Brain (organoid and tissue), 16 donors: ENCODE measurements at places on chromosomes 1 and 21.

- DNase-seq = peak; percentile 92
Observed at GRCh38 chr1:231866392-231867331, 240.1 kb downstream of the DISC1 start.

- no peak for DNase-seq
Observed at GRCh38 chr1:90902672-90903071, 119.2 kb downstream of the ZNF644 start.

DNA sequence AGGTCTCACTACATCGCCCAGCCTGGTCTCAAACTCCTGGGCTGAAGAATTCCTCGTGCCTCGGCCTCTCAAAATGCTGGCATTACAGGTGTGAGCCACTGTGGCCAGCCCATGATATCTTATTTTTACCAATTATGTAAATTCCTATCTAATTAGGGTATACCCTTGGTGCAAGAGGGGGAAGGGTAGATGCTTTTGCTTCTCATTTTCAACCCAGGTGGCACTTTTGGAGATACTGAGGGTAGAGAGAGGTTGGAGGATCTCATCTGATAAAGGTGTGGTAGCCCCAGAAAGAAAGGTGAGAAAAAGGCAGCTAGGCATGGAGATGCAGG lies 17.4 kb downstream of the ENSA start:
- DNase-seq = no peak

DNA sequence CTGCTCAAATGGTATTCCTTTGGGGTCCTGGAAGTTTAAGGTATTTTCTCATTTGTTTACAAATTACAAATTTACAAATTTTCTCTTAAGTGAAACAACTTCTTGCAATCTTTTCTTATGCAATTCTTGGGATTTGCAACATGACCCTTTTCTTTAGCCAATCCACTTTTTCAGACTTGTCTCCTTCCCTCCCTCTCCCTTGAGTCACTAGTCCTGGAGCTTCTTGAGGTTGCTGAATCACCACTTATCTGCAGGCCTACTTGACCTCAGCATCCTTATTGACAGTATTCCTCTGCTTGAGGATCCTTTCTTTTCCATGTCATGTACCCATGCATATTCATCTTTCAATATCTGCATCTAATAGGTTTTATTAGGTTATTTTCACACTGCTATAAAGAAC lies 302.8 kb upstream of the ADAMTS5 start:
- DNase-seq = no peak

DNA sequence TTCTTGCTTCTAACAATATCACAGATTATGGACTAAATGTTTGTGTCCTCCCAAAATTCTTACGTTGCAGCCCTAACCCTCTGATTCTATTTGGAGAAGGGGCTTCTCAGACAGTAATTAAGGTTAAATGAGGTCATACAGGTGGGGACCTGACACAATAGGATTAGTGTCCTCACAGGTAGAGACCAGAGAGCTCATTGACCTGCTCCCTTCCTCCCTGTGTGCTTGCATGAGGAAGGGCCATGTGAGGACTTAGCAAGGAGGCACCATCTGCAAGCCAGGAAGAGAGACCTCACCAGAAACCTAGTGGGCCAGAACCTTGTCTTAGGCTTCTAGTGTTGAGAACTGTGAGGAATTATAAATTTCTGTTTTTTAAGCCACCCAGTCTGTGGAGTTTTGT lies 322.6 kb downstream of the SMYD3 start:
- DNase-seq = no peak

DNA sequence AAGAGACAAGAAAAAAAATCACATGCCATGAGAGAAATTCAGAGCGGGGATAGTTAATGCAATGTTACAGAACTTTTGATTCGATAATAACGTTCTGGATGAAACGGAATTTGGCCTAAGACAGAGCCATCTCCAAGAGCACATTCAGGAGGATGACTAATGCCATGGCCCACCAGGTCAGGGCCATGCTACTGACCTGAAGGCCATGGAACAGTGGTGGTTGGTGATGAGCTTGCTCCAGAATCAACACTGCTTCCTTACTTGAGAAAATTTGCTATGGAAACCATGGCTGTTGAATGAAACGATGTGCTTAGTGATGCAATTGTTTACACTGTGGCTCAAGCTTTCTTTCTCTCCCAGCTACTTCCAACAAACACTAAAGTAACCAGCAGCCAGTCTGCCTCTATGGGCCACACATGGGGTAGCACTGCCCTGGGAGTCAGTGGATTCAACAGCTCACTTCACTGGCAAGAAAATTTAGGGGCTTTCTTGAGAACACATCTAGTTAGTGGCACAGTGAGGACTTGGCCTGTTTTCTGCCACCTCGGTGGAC lies 299.1 kb downstream of the PCP4 start:
- peak; percentile 43 for DNase-seq

DNA sequence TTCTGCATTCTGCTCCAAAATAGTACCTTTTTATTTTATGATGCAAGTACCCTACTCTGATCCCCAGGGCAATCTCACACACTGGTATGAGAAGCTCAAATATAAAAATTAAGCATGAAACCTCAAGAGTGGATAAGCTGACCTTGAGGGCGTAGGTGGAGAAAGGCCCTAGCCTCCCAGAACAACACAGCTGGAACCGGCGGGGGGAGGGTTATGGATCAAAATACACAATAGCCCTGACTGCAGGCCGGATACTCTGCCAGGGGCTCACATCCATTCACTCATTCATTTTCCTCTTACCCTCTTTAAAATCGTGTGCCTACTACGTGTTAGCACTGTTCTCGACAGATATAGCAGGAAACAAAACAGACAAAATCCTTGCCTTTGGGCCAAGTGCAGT lies 32.8 kb upstream of the ECE1 start:
- no peak for DNase-seq

DNA sequence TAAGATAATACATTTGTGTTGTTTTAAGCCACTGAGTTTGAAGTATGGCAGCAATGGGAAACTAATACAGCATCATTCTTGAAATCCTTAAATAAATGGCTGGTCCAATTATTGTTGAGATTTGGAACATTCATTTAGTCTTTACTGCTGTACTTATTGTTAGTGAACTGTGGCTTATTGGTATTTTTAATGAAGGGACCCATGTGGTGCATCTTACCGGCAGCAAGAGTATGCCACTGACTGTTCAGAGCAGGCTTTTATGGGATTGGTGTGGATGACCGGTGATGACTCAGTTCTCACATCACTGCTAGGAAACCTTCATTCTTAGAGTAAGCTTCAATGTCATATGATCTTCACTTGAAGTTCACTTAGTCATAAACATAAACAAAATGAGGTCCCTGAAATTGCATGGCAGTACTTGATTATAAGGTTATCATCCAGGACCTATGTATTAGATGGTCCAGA lies 31.5 kb downstream of the PRKAA2 start:
- DNase-seq = no peak

GRCh38 chr1:212966616-212967015 lies 16.3 kb downstream of the VASH2 start:
- no peak for DNase-seq

- no peak for DNase-seq
Observed at GRCh38 chr21:43972850-43973633, 39.1 kb upstream of the TRAPPC10 start.

DNA sequence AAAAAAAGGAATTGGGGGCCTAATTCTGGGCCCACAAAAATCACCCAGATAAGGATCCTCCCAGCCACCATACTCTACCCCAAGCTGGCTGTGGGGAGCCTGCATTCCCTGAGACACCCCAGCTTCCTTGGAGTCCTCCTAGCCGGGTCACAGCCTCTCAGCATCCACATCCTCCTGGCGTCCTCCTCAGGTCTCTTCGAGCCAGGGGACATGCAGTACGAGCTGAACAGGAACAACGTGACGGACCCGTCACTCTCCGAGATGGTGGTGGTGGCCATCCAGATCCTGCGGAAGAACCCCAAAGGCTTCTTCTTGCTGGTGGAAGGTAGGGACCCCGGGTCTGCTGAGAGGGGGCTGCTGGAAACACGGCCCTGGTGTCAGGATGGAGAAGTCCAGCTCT lies 64.3 kb downstream of the ALPL start:
- DNase-seq = no peak

DNA sequence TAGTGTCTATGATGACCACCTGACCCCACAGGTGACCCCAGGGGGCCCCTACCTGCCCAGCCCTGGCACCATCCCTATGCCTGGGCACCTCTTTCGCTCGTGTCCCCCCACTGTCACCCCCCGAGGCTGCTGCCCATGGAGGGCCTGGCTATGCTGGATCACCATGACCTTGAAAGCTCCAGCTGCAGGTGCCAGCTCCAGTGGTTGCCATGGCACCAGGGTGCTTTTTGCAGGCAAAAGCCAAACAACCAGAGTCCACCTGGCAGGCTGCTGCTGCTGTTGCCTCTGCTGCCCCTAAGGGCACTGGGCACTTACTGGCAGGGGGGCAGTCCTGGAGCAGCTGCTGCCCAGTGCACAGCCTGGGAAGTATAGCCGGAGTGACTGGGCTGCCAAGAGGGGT lies 21.7 kb downstream of the ETNK2 start:
- peak; percentile 31 for DNase-seq

DNA sequence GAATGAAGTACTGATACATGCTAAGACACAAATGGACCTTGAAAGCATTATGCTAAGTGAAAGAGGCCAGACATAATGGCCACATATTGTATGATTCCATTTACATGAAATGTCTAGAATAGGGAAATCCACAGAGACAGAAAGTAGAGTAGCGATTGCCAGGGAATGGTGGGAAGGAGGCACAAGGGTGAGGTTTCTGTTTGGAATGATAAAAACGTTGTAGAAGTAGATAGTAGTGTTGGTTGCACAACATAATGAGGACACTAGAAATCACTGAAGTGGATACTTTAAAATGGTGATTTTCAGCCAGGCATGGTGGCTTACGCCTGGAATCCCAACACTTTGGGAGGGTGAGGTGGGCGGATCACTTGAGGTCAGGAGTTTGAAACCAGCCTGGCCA lies 97.6 kb upstream of the VANGL1 start:
- no peak for DNase-seq

DNA sequence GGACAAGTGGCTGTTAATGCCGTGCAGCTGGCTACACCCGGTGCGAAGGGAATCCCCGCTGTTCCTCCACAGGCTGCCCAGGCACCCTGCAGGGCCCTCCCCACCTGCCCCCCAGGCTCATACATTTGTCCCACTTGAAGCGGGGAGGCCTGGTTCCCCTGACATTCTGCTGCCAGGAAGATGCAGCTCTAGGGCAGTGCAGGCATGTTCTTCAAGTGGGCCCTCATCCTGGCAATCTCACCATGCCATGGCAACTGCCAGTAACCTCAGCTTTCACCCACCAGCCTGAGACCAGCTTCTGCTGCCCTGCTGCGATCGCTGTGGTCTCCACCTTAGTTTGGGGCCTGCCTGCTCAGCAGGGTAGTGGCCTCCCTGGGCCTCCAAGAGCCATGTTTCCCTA lies 151.9 kb upstream of the COL6A1 start:
- DNase-seq = no peak

GRCh38 chr1:172647987-172648386 lies 10.9 kb upstream of the FASLG start:
- DNase-seq = no peak

DNA sequence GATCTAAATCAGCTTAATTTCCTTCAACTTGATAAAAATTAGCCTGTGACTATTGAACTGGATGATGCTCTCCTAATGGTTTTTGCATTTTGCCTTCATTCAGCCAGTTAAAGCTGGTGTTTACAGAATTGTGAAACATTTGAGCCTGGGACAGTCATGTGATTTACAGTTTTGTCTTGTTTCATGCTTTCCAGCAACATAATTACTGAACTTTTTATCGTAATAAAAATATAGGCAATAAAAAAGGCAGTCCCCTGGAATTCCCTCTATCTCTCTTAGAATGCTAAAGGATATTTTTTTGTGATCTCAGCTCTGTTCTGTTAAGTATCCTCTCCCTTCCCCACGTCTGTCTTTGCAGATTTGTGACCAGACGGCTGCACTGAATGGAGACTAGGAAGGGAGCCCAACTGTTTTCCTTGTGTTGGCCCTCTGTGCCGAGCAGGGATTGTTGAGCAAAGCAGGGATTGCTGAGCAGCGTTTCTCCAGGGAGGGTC lies 70.3 kb upstream of the RGL1 start:
- DNase-seq = peak; percentile 97

DNA sequence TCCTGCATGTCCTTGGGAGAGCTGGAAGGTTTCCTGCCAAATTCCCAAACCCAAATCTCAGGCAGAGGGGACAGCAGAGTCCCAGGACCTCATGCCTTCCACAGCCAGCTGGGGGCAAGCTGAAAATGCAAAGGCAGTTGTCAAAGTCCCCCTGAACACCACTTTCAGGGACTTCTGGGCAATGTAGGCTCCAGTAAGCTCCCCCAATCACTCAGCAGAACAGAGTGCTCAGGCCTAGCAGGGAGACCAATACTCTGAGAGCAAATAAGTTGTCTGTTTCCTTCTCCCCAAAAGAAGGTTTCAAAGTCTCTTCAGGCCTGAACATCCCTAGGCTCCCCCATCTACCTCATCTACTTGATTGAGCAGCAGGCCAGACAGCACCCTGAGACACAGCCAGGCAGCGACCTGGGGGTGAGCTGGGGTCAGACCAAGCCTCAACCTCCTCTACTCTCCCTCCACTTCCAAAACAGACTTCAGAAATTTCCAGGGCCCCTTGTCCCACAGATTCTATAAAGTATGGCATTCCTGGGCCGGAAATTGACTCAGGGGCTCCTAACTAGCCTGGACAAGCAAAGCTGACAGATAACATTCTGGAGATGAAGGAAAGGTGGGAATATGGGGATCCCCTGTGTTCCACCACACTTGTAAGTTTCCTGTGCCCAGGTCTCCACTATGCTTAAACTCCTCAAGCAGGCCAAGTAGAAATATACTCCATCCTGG lies 1.9 kb downstream of the SLC9A1 start:
- DNase-seq = no peak

DNA sequence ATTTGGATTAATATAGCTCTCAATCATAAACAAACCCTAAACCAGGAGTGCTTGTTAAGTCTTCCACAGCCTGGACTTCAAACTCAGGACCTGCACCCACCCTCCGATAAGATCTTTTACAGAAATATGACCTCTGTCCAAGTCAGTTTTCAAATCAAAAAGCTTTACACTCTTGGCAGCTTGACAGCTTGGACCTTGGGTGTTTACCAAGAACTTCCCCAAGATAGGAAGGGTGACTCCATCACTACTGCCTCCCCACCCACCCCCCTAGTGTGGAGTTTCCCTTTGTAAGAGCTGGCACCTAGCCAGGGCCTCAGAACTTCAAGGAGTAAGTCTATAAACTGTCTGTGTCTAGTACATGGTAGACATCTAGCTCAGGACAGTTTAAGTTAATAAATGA lies 9.6 kb downstream of the BCAR3 start:
- no peak for DNase-seq

DNA sequence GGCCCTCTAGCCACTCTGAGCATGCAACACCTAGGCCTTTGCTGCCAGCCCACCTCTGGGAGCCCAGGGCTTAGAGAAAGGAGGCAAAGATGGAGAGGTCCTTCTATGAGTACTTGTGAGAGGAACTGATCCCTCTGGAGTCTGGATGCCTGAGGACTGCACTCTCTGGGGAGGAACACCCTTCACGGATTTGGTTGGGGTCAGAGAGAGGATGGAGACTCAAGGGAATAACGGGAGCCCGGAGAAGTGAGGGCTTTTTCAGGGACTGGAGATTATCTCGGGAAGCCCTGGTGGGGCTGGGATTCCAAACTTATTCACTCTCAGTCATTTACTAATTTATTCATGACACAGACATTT lies 413 bp upstream of the C1orf232 start:
- DNase-seq = no peak

- no peak for DNase-seq
Observed at GRCh38 chr1:60950224-60951063, 131.9 kb upstream of the NFIA start.
